ENCODE measurements at places on chromosomes 16 and 17. TPM values are rescaled to one million over a fixed set of nuclear protein-coding genes. Genes with fewer than 3 reads are reported as not detected.

The C16orf86 gene
- total RNA-seq = 14.8 TPM

The ARL5C gene
- 2.1 TPM for total RNA-seq

The SLFN14 gene
- total RNA-seq = not detected

The COASY gene
- total RNA-seq = 11.0 TPM

The PRR11 gene
- 64.7 TPM for total RNA-seq

The WFIKKN1 gene
- total RNA-seq = 0.25 TPM

The KRTAP2-3 gene
- total RNA-seq = not detected

The SPATA32 gene
- total RNA-seq = not detected

The CACNG5 gene
- total RNA-seq = not detected

The PLA2G10 gene
- total RNA-seq = not detected

The KRTAP9-2 gene
- total RNA-seq = not detected

The SLC13A2 gene
- total RNA-seq = not detected

The TLCD2 gene
- total RNA-seq = 10.1 TPM

The ABCA9 gene
- total RNA-seq = 122 TPM

The SHPK gene
- 15.0 TPM for total RNA-seq

The KRTAP2-1 gene
- total RNA-seq = not detected

The SNX20 gene
- total RNA-seq = not detected

The NPIPB6 gene
- 26.7 TPM for total RNA-seq

The ADAP2 gene
- 0.90 TPM for total RNA-seq

The CTCF gene
- total RNA-seq = 34.3 TPM

The ADGRG3 gene
- total RNA-seq = not detected

The MRPL12 gene
- total RNA-seq = 23.7 TPM

The KAT7 gene
- total RNA-seq = 21.5 TPM

The NOMO2 gene
- 30.3 TPM for total RNA-seq

The MRM1 gene
- 4.3 TPM for total RNA-seq

The ZG16B gene
- 1.4 TPM for total RNA-seq

The CRYM gene
- 2.0 TPM for total RNA-seq

The CCL17 gene
- total RNA-seq = not detected

The MYCBPAP gene
- 1.7 TPM for total RNA-seq

The HSD17B2 gene
- 0.09 TPM for total RNA-seq

The PIRT gene
- not detected for total RNA-seq

The DRC3 gene
- 1.8 TPM for total RNA-seq

The AIPL1 gene
- not detected for total RNA-seq

The ELP5 gene
- total RNA-seq = 31.6 TPM

The GP1BA gene
- not detected for total RNA-seq

The PRKCA gene
- total RNA-seq = 14.1 TPM

The STX4 gene
- total RNA-seq = 24.2 TPM

The GPR179 gene
- total RNA-seq = under 0.01 TPM

The CTU2 gene
- 4.3 TPM for total RNA-seq

The NPIPB13 gene
- 0.36 TPM for total RNA-seq

The KRT39 gene
- total RNA-seq = not detected

The ENPP7 gene
- total RNA-seq = not detected

The KRTAP4-5 gene
- not detected for total RNA-seq

The TADA2A gene
- total RNA-seq = 16.3 TPM

The CCDC92B gene
- not detected for total RNA-seq

The CD7 gene
- not detected for total RNA-seq

The TNS4 gene
- total RNA-seq = not detected

The FTO gene
- total RNA-seq = 135 TPM

The KRTAP4-7 gene
- total RNA-seq = not detected

The CDIP1 gene
- 11.8 TPM for total RNA-seq

Measured in fibroblast of the aortic adventitia (primary cell).